Jurkat, Clone E6-1 (cell line): ENCODE measurements at places on chromosomes 11 and 22.
A peak's percentile ranks its signal among the peaks of the same experiment; 100 is the strongest.

GRCh38 chr22:20822240-20822639 lies 36.4 kb downstream of the PI4KA start:
- DNase-seq = no peak

DNA sequence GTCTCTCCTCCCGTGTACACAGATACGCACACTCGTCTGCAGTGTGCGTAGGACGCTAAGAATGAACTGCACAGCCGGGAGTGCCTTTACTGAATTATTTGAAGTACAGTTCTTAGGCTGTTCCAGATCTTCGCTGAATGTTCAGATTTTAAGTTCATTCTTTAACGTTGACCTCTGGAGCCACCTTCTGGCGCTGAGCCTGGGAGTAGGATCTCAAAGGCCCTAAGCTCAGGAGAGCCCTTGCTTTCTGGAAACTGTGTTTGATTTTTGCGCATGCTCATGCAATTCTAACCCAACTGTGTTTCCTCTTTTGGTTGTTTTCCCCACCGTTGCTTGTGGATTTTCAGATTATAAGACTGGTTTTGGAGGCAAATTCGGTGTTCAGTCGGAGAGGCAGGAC lies 22.8 kb downstream of the CTTN start:
- DNase-seq = no peak

GRCh38 chr11:116042146-116042545 lies 537.9 kb upstream of the CADM1 start:
- DNase-seq = no peak

DNA sequence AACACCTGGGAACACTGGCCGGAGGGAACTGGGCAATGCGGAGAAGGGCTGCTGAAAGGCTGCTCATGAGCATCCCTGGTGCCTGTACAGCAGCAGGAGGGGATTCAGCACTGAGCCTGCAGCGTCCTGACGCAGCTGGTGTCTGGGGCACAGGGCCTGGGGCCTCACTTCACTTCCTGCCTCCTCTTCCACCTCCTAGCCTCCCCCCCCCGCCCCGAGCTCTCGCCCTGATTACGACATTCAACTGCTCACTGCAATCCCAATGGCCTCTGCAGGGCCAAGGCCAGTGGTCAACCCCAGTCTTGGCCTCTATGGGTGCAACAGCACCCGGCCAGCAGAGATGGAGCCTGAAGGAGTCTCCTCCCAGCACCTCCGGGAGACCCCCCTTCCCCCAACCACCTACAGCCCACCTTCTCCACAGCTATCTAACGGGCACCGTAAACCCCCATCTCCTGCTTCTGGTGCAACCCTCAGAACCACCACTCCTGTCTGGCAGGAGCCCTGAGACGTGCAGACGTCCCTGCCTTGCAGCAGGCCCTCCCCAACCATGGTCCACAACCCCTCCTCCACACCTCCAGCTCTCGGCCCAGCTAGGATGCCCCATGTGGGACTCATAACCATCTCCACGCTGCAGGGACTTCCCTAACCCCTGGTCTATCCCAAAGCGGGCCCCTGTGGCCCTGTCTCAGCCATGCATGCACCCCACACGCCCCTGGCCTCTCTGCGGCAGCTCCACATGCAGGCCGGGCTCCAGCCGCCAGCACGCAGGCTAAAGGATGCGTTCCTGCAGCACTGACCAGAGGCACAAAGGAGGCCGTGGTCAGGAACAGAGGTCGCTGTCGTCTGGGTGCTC lies 38.2 kb downstream of the BRD1 start:
- peak; percentile 62 for DNase-seq

DNA sequence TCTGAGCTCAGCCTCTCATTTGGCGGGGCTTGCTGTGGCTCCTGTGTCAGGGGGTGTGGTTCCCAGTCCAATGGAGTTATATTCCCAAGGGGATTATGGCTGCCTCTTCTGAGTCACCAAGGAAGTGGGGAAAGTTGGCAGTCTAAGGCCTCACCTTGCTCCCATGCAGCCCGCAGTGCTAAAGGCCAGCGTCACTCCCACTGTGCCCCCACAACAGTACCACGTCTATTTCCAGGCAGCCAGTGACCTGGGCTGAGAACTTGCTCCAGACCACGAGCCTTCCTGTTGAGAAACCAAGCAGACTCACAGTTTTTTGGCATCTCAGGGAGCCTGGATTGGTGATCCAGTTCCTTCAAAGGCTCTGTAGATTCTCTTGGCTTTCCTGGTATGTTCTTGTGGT lies 45.6 kb downstream of the OR2AT4 start:
- no peak for DNase-seq

- no peak for DNase-seq
Measured at GRCh38 chr11:105719073-105719822, 109.4 kb downstream of the GRIA4 start.

GRCh38 chr22:49848690-49849160 lies 4.9 kb upstream of the ZBED4 start:
- no peak for DNase-seq

DNA sequence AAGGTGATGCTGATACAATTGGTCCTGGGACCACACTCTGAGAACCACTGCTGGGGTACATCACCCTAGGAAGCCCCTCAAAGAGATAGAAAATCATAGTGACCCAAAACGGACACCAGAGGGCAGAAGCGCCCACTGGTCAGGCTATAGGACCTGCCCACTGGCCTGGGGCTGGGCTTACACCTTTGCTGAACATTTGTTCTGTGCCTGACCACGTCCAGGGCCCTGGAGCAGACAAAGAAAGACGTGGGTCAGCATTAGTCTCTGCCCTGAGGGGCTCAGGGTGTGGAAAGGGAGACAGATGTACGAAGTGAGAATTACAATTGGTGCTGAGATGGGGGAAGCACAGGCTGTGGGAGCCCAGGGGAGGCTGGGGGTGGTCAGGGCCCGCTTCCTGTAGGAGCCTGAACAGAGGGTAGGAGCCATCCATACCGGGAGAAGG lies 14.4 kb upstream of the SERPINH1 start:
- DNase-seq = no peak

- no peak for DNase-seq
Measured at GRCh38 chr22:26320447-26320846, 108.6 kb upstream of the ASPHD2 start.

GRCh38 chr11:26418386-26418912 lies 86.5 kb downstream of the ANO3 start:
- DNase-seq = no peak

GRCh38 chr11:95306801-95307200 lies 75.8 kb upstream of the SESN3 start:
- DNase-seq = no peak

GRCh38 chr11:63870351-63871140 lies 31.6 kb downstream of the MARK2 start:
- no peak for DNase-seq
